ENCODE measurements at places on chromosomes 7 and 10.

- DNase-seq: no peak
Observed at GRCh38 chr10:100632027-100632426, 96.3 kb downstream of the HIF1AN start.

GRCh38 chr10:80860719-80861118 lies 323.0 kb downstream of the SH2D4B start:
- no peak for DNase-seq

DNA sequence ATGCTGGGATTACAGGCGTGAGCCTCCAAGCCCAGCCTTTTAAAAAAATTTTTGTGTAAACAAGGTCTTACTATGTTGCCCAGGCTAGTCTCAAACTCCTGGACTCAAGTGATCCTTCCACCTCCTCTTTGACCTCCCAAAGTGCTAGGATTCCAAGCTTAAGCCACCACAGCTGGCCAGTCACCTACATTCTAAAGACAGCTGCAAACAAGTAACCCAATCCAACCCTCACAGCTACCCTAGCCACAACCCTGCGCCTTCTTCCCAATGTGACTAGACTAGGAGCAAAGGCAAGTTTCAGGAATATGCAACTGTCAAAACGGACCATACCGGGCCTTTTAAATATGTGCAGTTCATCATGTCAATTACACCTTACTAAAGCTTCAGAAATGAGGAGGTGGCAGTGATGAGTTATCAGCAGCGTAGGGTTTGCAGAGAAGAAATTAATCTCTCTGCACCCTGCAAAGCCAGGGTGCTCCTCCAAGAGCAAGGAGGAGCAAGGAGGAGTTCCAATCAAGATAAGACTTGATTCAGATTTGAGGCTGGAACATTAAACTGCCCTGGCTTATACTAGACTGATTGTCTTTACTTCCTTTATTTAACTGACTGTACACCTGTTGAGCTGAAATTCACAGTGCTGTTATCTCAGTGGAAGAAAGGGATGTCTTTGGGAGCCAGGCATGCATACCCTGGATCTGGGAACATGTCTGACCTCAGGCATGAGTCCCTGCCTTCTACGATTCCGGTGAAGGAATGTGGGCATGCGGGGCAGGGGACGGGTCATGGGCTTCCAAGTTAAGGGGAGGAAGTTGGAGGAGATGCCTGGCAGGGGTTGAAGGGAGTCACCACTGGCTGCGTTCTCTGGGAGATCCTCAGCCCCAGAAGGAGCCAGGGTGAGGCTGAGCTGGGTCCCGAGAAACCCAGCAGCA lies 15.5 kb upstream of the TMEM120A start:
- no peak for DNase-seq

DNA sequence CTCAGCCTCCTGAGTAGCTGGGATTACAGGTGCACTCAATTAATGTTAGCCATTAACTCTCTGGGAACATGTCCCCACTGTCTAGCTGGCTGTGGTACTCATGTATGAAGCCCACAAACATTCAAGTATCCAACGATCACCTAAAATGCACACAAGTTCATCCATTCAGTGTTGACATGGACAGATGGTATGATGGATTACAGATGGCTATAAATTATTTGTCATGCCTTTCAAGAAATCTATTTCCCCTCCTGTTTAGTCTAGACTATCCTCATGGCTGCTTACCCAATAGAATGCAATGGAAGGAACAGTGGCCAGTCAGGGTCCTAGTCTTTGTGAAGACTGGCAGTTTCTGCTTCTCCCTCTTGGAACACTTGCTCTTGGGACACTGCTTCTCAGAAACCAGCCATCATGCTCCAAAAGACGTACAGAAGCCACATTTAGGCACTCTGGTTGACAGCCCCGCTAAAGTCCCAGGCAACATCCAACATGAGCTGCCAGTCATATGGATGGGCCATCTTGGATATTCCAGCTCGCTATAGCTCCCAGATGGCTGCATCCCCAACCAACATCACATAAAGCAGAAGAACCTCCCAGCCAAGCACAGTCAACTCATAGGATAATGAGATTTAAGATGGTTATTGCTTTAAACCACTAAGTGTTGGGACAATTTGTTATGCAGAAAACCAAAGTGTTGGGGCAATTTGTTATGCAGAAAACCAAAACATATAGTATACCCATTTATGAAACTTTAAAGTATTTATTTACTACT lies 33.1 kb downstream of the MYL10 start:
- no peak for DNase-seq

GRCh38 chr10:117374506-117375359 lies 507 bp downstream of the PDZD8 start:
- DNase-seq: peak; percentile 45

DNA sequence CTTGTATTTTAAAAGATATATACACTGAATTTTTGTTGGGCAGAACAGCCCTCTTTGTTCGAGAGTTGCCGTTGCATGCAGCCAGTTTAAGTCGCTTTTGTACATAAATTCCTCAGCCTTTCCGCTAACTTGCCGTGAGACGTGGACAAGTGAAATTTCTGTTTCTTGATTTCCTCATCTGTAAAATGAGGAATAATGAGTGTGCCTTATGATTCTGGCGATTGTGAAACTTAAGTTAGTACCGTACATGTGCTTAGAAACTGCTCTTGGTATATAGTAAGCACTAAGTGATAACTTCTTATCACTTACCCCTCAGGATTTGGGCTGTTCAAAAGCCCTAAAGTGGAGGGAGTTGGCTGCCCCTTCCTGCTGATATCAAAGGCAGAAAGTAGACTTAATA lies 1.4 kb downstream of the CCNJ start:
- DNase-seq: no peak

DNA sequence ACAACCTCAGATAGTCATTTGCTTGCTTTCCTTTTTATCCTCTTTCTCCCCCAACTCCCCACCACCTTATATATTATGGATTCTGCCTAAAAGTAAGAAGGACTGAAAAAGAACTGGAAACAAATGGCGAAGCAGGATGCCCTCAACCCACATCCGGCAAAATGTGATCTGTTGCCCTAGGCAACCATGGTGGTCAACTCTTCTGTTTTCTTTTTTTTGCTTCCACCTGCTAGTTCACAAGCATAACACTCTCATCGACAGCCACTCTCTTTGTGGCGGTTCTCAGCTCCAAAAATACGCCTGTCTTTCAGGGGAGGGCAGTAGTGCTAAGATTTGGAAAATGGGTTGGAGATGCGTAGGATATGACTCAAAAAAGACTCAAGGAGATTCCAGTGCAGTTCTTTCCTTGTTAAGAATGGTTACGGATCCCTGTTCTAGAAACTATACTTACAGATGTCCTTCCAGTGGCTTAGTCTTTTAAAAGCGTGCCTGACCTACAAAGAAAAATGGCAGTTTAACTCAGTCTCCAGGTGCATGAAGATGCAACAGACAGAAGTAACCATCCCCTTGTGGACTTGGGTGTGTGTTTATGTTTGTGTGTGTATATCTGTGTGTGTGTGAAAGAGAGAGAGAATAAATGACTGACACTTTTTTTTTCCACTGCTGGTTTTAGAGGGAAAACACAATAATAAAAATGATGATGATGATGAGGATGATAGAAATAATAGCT lies 10.7 kb downstream of the APBB1IP start:
- peak; percentile 68 for DNase-seq

GRCh38 chr10:50937230-50937907 lies 51.9 kb upstream of the A1CF start:
- DNase-seq: peak; percentile 21
